ENCODE measurements at places on chromosomes 12 and 14.

DNA sequence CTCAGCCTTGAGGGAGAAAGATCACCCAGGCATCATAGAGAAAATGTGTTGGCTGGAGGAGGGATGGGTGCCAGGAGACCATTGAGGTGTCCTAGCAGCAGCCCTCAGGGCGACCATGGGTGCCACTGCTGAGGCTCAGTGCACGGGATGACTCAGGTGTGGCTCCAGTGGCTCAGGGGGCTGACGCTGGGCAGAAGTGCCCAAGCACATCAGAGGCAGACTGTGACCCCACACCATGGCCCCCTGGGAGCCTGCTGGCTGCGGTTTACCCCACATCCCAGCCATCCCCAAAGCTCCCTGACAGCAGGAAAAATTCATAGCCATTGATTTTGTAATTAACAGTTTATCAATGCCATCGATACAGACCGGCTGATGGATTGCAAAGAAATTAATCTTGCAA is 120.7 kb downstream of the ESRRB start:
- DNase-seq = no peak

GRCh38 chr12:105523164-105524057 is 192.9 kb downstream of the C12orf75 start:
- no peak for DNase-seq

DNA sequence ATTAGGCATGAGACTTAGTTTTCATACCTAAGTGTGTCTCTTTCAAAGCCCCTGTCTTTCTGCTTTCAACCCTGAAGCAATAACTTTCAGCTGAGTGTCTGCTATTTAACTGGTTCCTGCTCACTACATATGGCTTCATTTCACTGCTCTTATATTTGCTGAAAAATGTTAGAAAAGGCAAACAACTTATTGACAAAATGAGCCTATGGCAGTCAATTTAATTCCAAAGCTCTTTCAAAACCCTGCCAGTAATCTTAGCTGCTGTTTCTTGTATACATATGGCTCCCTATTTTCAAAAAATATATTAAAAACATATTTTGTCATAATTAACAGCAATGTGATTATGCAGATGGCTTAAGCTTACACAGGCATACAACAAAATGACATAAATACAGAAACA is 334.1 kb upstream of the MGAT4C start:
- DNase-seq = no peak

- no peak for DNase-seq
Measured at GRCh38 chr14:90426663-90427062, 29.8 kb downstream of the CALM1 start.

DNA sequence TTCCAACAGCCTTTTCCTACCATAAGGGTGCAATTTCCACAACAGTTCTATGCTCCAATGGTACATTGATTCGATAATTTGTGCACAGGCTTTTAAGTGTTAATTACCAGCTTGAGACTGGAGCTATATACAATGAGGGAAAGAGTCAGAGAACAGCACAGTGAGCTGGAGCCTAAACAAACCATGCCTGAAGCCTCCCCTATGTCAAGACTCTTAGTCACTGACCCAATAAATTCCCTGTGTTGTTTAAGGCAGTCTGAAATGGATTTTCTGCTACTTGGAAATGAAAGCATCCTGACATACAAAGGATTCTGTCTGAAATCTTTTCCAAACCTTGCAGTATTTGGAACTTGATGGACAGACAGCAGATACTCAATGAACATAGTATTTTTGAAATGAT is 149.0 kb downstream of the EFCAB11 start:
- no peak for DNase-seq
